CD4-positive, alpha-beta T cell treated with Interleukin-2 at 100 ng/mL for 4 hours (primary cell): ENCODE measurements at places on chromosomes 4 and X.

GRCh38 chr4:148376151-148376550 lies 66.1 kb downstream of the NR3C2 start:
- peak; percentile 62 for DNase-seq

GRCh38 chrX:56564164-56564885 lies 898 bp downstream of the UBQLN2 start:
- DNase-seq = peak; percentile 30

GRCh38 chr4:109703664-109704361 lies 568 bp upstream of the CASP6 start:
- no peak for DNase-seq

- DNase-seq = no peak
These were observed 665.6 kb upstream of the CPEB2 start for GRCh38 chr4:14336656-14337055.

GRCh38 chrX:108044554-108045256 lies at the start of gene VSIG1:
Gene VSIG1 (plus strand): TSS chrX:108045065. CDS start chrX:108045131, 66 bp downstream.
- DNase-seq = no peak

- DNase-seq = no peak
These were observed 117.6 kb upstream of the BMPR1B start for GRCh38 chr4:94640151-94640550.

GRCh38 chrX:81120258-81120935 lies 81.3 kb downstream of the HMGN5 start:
- DNase-seq = no peak

GRCh38 chr4:188439641-188440311 lies 300.5 kb downstream of the TRIML1 start:
- DNase-seq = no peak

GRCh38 chr4:3128058-3128457 lies 53.6 kb downstream of the HTT start:
- no peak for DNase-seq

DNA sequence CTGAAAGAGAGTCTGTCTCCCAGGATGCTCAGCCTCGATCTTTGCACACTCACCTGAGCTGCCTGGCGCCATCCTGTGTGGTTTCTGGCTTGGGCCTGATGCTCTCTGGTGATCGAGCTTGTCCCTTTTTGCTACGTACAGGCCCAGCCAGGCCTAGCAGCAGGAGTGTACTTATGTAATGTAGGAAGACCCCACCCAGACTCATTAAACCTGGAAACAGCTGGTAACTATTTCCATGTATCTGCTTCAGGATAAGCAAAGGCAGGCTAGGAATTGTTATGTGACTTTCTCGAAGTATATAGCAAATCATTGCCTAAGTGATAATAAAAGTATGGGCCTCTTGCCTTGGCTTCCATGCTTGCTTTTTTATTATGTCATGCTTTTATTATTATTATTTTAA lies 18.6 kb upstream of the ARSJ start:
- no peak for DNase-seq

- DNase-seq = peak; percentile 42
These were observed 155.8 kb downstream of the ANTXR2 start for GRCh38 chr4:79917246-79917645.

GRCh38 chrX:10496345-10496965 lies 123.9 kb downstream of the MID1 start:
- DNase-seq = no peak

DNA sequence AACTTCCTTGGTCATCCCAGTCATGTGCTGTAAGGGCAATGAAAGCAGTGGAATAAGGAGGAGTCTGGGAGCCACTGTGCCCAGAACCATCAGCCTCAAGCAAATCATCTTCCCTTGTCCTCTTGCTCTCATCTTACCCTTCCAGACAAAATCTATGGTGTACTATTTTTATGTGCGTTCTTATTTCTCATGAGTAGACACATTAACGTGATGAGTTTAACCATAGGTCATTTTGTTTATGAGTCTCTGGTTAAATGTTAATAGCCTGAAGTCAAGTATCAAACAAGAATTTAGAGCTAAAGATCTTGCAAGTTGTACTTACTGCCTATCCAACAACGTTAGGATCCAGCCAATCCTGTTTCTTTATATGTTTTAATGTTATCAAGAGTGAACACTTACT lies 495.3 kb downstream of the SPRY1 start:
- no peak for DNase-seq

DNA sequence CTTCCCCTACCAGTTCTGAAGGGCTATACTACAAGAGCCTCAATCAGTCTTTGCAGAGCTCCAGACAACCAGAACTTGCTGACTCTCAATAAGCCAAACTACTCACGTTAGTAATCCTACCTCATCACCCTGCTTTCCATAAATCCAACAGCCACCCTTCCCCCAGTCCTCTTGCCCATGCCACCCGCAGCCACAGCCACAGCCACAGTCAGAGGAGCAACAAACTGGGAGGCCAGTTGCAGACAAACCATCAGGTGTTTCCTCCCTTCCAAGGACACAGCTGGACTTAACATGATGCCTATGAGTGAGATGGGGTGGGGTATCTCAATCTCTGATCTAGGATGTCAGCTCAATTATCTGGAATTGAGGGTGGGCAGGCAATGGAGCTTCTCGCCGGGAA lies 1.0 kb downstream of the GABRA3 start:
- DNase-seq = no peak

DNA sequence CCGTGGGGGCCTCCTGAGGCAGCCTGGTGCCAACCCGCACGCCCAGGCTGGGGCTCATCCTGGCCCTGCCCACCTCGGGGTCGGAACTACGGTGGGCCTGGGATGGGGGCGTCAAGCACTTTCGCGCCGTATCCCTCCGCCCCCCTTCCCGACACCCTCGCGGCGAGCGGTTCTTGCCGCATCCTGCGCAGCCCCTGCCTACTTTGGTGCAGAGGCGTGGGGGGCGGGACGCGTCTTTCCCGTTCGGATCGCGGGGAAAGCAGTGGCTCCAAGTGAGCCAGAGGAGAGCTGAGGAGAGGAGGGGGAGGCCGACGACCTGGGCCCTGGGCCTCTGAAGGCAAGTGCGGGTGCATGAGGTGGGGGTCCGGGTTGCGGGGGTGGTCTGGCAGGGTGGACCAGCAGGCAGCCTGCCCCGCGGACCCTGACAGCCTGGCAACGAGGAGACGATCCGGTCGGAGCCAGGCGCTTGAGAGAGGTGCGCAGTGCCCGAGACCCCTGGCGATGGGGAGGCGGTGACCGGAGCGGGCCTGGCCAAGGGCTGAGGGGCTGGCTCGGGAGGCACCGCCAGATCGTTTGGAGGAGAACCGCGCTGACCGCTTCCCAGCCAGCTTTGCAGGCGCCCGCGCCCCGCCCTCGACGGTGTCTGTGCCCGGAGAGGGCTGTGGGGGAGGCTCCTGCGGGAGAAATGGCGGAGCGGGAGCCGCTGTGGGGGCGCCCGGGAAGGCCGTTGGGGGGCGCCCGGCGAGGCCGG lies at the start of gene GPRASP2:
Gene GPRASP2 (plus strand): TSS at position 233 of the 751 bp plus-strand sequence. CDS start 2,422 bp downstream, outside the sequence.
- no peak for DNase-seq

- no peak for DNase-seq
These were observed 973 bp downstream of the STK32B start for GRCh38 chr4:5052204-5052702.

DNA sequence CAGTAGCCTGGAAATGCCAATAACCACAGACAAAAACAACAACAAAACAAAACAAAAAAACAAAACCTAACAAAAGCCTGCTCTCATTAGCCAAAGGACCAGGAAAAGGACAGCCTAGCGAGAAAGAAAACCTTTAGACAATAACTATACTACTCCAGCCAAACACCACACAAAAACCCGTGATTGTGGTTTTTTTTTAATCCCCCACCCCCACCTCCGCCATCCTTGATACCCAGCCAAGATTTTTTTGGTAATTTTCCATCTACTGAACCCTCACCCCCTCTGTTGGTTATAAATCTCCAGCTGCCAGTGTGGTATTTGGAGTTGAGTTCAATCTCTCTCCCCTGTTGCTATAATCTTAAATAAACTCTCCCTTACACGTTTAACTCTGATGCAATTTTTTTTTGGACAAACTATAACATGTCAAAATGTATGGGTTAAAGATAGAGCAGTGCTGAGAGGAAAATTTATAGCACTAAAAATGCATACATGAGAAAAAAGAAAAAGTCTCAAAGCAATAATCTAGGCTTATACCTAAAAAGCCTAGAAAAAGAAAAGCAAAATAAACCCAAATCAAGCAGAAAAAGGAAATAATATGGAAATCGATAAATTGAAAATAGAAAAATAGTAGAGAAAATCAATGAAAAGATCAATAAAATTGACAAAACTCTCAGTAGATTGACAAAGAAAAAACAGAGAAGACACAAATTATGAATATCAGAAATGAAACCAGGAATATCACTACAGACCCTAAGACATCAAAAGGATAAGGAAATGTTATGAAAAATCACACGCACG lies 83.7 kb downstream of the NAT8L start:
- DNase-seq = no peak

DNA sequence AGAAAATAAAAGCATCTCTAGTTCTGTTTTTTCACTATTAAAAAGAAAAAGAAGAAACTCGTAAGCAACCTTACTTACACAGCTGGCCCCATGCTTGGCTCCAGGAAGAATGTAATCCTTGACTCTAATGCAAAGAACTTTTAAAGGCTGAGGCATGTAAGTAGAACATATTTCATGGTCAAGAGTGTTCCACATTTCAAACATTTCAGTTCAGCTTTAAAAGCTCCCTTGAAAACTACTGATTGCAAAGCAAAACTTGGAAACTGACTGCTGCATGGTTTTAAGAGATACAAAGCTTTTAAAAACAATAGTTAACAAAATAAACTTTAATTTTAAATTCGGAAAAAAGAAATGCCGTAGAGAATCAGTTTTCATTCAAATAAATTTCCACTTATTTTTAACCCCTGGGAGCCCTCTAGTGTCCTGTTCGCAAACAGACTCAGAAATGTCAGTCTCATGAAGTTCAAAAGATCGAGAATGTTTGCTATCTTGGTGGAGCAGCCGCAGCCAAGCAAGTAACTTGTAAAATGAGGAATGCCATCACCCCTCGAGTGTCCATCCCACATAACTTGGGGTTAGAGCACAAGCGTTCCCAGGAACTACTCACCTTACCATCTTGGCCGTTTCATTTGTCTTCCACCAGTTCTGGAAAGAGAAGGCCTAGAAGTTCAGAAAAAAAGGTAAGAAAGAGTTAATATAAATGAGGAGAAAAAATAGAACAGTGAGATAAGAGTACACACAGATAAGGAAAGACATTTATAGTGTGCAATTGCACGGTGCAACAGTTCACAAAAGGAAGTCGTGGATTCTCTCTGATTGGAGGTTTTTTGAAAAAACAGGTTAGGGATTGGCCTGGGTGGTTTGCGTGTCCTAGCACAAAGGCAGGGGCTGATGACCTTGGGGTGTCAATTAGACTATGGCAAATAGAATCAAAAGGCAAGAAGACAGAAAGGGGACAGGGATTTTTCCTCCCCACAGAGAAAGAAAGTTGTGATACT lies at the start of gene GASK1B:
Gene GASK1B (minus strand): TSS at position 765 of the 998 bp plus-strand sequence. CDS start 1,650 bp downstream, outside the sequence.
- DNase-seq = no peak

GRCh38 chr4:127055357-127055756 lies 577.4 kb upstream of the INTU start:
- no peak for DNase-seq

GRCh38 chrX:117972711-117973109 lies 143.9 kb downstream of the KLHL13 start:
- DNase-seq = no peak

GRCh38 chrX:49947781-49948180 lies 25.4 kb downstream of the CLCN5 start:
- DNase-seq = no peak

DNA sequence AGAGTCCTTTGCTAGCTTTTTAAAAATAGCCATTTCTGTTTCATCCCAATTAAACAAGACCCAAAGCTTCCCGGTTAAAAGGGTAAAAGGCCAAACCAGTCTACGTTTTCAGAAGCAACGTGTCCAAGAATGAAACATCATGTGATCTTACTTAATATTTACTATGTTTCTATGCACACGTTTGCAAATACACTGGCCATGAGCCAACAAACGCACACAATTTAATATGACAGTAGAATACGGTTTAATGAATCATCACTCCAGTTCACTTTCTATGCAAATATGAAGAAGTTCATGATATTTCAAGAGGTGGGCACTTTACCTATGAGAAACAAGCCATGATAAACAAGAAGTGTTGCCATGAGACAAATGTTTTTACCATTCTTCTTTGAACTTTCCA lies 4.3 kb downstream of the NR0B1 start:
- no peak for DNase-seq

GRCh38 chr4:39505581-39505980 lies 21.7 kb downstream of the UGDH start:
- no peak for DNase-seq

DNA sequence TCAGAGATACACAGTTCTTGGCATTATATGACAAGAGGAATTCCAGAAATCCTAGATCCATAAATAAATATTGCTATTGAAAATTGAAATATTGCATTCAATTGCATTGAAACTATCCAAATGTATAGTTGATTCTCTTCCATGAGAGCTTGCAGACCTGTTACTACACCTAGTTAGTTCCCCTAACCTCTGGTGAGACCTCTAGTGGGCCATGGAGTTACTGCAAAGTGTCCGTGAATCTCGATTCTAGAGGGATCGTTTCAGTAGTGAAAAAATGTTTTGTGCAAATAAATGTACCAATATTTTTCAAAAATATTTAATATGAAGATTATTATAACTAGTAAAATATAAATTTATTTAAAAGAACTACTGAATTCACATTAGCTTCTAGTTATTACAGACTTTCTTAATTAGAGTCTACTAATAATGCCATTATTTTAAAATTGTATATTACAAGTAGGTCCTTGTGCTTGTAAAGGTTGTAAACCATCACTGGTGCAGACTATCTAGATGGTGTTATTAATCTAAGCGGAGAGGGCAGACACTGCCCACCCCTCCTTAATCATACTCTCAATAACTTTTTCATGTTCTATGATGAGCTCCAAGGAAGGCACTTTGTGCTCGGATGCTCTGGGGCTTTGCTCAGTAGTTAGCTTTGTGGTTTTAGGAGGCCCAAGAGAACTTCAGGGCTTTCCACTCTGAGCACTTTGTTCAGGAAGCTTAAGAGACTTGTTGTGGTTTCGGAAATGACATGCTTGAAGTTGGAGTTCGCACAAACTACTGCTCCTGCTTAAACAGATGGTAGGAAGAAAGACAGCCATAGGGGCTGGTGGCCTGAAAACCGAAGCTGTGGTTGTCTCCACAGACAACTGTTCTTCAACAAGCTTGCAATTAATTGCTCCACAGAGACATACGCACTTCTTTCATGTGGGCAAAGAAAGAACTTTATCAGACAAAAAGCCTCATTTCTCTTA lies 42.8 kb downstream of the IL21 start:
- peak; percentile 70 for DNase-seq

DNA sequence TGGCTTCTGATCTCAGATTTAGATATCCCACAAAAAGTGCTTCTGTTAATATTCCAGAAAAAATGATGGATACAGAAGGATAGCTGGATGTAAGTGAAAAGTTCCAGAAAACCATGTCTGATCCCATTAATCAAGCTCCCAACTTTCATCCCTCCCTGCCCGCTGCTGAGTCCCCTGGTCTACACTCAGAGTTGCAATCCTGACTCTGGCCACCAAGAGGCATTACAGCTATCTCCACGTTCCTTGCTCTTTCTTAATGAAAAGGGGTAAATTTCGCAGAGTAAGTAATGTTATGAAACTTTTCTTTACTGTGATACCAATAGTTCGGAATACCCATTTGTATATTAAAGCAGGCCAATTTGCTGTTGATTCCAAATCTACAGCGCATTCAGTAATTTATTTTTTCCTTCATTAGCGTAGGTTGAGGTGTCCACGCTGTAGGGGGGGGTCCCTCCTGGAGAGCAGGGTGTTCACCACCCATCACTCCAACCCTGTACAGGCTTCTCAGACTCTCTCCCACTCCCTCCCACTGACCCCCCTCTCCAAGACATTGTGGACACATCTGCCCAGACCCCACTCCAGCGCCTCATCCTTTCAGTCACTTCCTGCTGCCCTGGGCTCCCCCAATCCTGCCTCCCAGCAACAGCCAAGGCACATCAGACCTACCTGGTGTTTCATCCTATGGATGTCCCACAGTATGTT lies 55.1 kb downstream of the RAB40A start:
- DNase-seq = peak; percentile 29
